ENCODE measurements at places on chromosomes 1 and 21. TPM values are rescaled to one million over a fixed set of nuclear protein-coding genes. Genes with fewer than 3 reads are reported as not detected.

DNA sequence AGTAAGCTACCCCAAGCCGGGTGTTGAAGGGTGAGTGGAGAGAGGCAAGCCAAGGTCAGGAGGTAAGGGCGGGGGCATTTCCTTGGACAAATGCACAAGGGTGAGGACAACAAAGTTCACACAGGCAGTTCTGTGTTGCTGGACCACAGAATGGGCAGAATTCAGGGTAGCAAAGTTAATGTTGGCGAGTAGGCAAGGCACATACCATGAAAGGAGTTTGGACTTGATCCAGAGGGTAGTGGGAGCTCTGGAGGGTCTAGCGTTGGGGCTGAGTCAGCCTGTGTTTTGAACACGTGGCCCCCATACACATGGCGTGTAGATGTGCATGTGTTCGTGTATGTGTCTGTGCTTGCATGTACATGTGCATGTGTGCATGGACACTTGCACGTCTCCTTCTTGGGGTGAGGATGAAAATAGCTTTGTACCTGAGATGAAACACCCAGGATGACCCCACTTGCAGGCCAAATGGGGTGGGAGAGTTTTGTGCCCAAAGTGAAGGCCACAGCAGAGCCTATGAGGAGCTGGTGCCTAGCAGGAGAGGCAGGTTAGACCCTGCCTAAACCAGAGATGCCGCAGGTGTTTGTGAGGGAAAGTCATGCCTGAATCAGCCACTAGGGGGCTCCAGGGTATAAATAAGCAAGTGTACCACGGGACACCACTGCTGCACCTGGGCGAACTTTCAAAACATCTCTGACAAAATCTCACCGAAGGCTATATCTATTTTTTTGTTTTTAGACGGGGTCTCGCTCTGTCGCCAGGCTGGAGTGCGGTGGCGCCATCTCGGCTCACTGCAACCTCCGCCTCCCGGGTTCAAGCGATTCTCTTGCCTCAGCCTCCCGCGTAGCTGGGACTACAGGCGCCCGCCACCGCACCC, 21.8 kb downstream of the SLC27A3 start:
- DNase-seq, result no peak

DNA sequence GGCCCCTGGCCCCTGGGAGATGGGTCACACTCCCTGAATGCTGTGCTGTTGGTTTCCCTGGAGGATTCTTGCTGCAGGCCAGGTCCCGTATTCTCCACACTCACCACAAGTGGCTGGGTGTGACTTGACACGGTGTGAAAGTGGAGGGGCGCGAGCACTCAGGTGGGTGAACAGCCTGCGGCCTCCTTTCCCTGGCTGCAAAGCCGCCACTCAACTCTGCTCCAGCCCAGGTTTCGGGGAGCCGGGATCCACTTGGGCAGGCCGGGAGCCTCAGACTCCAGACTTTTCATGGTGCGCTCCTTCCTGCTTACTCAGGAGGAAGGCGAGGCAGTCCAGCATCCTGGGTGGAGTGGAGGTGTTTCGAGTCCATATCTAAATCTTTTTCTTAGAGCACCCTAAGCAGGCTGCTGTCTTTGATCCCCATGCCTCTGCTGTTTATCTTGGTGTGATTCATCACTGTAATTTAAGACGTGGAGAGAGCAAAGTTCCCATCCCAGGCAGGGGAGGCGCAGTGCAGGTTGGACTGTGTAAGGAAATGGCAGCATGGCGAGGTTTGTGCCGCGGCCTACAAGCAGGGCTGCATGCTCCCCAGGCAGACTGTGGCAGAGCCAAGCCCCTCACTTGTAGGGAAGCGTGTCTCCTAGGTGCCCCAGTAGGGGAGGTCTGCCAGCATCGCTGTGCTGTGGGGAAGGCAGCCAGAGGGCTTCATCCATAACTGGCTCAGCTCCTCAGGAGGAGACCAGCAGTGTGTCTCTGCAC, 29.6 kb downstream of the VANGL1 start:
- no peak for DNase-seq

DNA sequence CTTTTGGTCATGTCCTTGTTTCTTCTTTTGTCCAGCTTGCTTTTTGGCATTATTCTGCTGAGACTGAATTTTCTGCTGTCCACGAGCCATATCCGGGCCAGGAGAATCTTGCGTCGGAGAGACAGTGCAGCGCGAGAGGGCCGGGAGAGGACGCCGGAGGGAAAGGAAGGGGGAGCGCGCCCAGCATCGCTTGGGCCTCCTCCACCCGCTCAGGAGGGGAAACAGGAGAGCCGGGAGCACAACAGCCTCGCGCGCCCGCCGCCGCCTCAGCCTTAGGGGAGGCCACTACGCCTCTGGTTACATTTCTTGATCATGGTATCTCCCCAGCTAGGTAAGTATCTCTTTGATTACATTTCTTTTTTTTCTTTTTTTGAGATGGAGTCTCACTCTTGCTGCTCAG, 7.4 kb upstream of the DEGS1 start:
- no peak for DNase-seq

Gene ARHGEF19
- 2.8 TPM for total RNA-seq

DNA sequence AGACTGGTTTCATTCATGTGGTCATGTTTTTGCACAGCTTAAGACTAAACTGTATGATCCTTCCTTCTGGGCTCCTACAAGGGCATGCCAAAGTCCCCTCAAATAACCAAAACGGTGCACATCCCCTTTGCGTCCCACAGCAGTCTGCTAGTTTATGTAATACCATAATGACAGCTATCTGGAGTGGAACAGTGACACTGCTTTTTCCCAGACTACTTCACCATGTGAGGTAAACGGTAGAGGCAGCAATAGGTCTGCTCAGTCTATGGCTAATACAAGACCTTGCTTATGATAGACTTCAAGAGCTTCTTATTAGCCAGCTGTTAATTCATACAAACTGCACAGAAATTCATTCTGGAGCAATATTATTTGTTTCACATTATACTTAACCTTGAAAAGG, 395.5 kb downstream of the SMYD3 start:
- no peak for DNase-seq

DNA sequence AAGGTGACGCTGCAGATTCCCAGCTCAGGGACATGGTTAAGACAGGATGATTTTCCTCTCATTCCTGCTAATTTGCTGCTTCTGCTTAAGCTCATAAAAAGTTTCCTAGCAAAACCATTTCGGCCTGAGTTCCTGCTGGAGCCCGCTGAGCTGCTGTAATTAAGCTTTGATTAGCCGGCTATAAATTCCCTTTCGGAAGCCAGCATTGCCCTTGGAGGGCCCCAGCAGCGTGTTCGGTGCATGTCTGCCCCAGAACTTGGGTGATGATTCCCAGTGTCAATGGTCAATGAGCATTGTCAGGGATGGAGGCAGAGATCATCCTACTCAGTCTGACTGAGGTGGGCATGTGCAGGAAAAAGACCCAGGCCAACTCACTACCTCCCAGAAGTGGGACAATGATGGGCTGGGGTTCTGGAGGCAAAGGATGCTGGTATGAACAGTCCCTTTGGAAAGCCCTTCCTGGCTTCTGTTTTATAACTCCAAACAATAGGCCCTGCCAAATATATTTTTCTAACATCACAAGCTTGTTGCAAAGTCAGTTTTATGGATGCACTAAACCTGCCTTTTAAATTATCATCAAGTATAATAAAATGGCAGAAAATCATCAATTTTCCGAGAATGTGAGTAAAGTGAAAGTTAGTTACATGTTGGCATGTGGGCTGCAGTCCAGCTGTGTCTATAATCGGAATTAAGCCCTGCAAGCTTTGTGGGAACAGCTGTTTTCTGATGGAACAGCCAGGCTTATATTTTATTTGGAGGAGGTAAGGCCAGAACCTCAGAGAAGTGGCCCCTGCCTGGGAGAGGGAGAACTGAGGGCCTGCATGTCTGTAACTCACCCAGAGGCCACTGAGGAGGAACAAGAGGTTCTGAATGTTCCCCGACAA, 257.1 kb downstream of the GRIK3 start:
- no peak for DNase-seq

GRCh38 chr1:86104606-86105532, 51.7 kb downstream of the COL24A1 start:
- no peak for DNase-seq

Gene C8A
- total RNA-seq, result not detected

Gene CELA3B
- total RNA-seq, result not detected

Gene EEIG2
- total RNA-seq, result 5.5 TPM

- DNase-seq, result no peak
Observed at GRCh38 chr1:44832056-44832705, 10.9 kb downstream of the PTCH2 start.

Gene VANGL2
- total RNA-seq, result 2.0 TPM

DNA sequence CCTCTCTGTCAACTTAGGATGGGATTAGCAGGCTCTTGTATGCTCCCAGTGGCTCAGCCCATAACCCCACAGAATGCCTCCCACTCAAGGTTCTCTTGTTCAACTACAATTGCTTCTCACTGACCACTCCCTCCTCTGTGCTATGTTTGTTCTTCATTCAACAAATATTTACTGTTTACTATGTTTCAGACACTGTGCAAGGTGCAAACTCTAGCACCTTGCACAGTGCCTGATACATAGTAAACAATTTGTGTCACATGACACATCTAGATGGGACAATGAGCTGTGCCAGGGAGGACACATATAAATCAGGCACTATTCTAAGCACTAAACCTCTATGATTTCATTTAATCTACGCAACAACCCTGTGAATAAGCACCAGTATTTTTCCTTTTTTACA, 15.4 kb downstream of the ATP1A2 start:
- DNase-seq, result no peak
